ENCODE measurements at places on chromosomes 5 and 9.

DNA sequence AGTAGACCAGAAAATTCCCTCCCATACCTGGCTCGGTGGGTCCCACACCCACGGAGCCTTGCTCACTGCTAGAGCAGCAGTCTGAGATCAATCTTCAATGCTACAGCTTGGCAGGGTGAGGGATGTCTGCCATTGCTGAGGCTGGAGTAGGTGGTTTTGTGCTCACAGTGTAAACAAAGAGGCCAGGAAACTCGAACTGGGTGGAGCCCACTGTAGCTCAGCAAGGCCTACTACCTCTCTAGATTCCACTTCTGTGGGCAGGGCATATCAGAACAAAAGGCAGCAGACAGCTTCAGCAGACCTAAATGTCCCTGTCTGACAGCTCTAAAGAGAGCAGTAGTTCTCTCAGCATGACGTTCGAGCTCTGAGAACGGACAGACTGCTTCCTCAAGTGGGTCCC is 5.6 kb upstream of the GZMA start:
- DNase-seq: no peak

- DNase-seq: no peak
These were observed 238.5 kb downstream of the KDM4C start for GRCh38 chr9:6996061-6996854.

- no peak for DNase-seq
These were observed 250.9 kb upstream of the DAB2 start for GRCh38 chr5:39675676-39676075.

- DNase-seq: no peak
These were observed 32.5 kb downstream of the GRAMD2B start for GRCh38 chr5:126455728-126456127.

GRCh38 chr5:155019601-155020226 is 6.2 kb downstream of the KIF4B start:
- no peak for DNase-seq

- DNase-seq: no peak
These were observed 84.9 kb downstream of the SNX18 start for GRCh38 chr5:54602475-54602874.
